T-cell (primary cell): ENCODE measurements at places on chromosomes 7 and 10.

GRCh38 chr10:132414402-132415016, 17.5 kb downstream of the PWWP2B start:
- no peak for DNase-seq

DNA sequence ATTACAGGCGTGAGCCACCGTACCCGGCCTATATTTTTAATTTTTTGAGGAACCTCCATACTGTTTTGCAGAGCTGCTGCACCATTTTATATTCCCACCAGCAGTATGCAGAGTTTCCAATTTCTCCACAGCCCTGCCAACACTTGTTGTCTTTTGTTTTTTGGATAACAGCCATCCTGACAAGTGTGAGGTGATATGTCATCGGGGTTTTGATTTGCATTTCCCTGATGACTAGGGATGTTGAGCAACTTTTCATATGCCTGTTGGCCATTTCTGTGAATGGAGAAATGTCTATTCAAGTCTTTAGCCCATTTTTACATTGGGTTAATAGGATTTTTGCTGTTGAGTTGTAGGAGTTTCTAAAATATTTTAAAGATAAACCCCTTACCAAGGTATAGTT, 22.2 kb downstream of the ENTPD7 start:
- DNase-seq: no peak

DNA sequence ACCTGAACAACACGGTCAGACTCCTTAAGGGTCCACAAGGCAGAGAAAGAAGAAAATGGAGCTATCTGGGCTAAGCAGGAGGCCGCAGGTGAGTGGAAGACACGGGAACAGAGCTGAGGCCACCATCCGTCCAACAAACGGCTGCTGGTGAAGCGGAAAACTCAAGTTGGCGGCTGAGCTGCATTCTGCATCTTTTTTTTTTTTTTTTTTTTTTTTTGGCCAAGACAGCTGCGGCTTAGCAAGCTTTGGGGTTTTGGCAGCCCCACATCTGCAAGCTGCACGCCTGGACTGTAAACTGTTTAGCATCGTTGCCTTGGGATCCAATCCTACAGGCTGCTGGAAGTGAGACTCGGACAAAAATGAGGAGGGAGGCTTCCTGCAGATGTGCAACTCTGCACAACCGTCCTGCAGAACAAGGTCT, 37.4 kb downstream of the RGS10 start:
- DNase-seq: no peak

GRCh38 chr10:3781468-3782145, 3.4 kb downstream of the KLF6 start:
- no peak for DNase-seq

DNA sequence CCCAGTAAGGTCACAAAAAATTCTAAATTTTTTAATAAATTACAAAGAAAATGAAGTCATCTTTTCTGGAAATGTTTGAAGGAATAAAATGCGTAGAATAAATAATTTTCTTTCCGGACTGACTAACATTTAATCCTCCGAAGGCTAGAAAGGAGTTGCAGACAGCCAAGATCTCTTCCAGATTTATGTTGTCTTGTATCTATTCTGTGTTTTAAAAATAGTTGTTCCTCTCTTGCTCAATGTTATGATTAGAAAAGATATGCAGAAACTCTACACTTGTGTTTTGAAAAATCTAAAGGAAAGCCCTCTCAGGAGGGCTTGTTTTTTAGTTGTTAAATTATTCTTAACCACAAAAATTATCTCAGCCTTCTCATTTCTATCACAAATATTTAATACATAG, 70.7 kb downstream of the MACC1 start:
- DNase-seq: no peak

GRCh38 chr10:84007482-84007881, 131.8 kb upstream of the GHITM start:
- DNase-seq: no peak

GRCh38 chr10:6507311-6507710, 72.8 kb downstream of the PRKCQ start:
- no peak for DNase-seq

GRCh38 chr7:19327018-19327417, 181.8 kb upstream of the FERD3L start:
- DNase-seq: no peak

- DNase-seq: no peak
These were observed 84.1 kb downstream of the VOPP1 start for GRCh38 chr7:55488216-55488615.

DNA sequence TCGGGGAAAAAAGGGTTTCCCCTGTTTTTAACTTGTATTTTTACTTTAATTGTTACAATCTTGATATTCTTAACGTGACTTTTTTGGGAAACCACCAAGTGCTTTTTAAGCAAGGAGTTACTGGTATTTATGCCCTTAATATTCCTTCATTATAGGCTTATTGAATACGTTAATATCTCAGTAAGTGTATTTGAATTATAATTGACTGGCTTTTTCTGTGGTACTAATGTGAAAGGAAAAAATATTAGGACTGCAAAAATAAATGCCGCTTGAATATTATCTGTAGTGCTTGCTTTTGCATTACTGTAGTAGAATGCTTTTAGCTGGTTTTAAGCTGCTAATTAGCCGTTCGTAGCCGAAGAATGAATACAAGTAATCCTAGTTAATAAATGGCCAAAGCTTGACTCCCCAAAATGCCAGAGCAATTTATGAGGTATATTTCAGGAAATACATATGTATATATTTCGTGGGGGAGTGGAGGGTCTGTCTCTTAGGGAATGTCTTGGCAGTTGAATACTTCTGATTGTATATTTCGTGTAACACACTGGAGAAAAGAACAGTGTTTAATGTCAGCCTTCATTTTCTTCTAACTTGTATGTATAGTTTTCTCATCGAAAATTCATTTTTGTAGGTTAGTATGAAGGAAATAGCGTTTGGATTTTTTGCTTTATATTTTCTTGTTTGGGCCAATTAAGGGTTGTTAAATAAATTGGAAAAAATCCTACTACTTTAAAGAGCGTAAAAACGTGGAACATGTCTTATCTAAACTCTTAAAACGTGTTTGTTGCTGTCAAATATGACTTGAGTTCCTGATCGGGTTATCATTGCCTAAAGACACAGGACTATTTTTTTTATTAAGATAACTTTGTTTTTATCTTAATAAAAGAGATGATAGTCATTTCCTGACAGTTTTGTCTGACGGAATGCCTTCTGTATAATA, 1.5 kb downstream of the PDCD4 start:
- DNase-seq: no peak

DNA sequence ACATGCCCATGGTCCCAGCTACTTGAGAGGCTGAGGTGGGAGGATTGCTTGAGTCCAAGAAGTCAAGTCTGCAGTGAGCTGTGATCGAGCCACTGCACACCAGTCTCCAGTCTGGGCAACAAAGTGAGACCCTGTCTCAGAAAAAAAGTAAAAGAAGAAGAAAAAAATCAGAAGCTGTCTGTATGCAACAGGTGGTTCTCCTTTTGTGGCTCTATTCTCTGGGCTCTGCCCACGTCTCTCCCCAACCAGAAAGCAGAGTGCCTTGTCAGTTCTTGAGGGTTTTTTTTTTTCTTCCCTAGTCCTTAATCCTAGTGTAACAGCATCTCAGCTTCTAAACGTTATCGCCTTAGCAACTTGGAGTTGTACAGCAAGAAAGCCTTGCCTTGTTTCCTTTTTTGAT, 89.5 kb downstream of the PRKCQ start:
- DNase-seq: no peak

DNA sequence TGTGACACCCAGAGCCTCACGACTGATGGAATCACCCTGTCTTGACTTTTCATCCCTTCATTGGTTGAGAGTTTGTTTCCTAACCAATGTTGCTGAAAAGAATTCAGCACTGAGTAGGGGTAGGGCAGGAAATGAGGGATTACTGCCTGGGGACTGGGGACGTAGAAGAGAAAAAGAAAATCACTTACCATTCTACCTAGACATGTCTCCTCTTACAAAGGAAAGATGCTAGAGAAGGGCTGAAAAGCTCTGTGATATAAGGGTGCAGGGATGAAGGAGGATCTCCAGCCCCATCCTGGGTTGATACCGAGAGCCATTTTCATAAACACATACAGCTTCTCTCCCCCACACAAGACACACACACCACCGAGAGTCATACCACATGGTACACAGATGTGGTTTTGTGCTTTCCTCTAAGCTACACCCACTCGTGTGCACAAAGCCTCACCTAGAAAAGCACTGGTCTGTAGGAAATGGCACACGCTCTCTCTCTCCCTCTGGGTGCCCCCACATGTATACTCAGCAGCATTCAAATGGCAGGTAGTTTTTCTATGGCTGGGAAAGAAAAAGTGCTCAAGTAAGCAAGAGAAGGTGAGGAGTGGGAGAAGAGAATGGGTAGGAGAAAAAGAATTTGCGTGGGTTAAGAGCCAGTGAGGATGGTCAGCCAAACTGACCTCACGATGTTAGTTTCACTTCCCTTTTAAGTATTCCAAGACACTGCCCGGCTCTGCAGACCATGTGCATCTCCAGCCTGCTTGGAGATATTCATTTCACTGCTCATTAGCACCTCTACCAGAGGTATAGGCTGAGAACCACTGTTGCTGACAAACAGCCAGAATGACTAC, 85.8 kb downstream of the CALD1 start:
- DNase-seq: no peak

DNA sequence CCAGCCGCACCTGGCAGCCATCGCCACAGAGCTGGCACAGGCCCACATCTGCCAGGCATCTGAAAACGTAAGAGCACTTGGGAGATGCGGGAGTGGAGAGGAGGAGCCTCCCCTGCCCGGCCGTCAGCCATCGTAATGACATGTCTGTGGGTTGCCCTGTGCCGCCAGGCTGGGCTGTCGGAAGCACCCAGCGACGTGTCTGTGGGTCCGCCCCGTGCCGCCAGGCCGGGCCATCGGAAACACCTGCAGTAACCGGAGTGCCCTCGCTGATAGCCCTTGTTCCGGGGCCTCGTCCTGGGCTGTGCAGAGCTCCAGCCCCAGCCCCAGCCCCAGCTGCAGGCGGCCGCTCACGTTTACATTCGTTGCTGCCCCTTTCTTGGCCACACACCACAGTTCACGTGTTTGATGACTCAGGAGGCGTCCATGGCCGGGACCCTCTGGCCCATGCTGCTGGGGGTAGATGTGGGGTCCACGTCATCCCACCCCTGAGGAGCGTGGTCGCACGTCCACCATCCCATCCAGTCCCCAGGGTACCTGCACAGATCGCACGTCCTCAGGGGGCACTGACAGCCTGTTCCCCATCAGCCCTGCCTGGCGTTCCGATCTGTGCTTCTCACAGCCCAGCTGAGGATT, 30.0 kb upstream of the PRKAR1B start:
- DNase-seq: no peak

GRCh38 chr7:28891192-28891875, 66.8 kb downstream of the TRIL start:
- no peak for DNase-seq

GRCh38 chr7:68424658-68425297, 1173.5 kb upstream of the AUTS2 start:
- DNase-seq: no peak

GRCh38 chr10:131427901-131428300, 116.4 kb upstream of the TCERG1L start:
- DNase-seq: no peak

- DNase-seq: no peak
These were observed 3.4 kb downstream of the STAM start for GRCh38 chr10:17647326-17647725.

DNA sequence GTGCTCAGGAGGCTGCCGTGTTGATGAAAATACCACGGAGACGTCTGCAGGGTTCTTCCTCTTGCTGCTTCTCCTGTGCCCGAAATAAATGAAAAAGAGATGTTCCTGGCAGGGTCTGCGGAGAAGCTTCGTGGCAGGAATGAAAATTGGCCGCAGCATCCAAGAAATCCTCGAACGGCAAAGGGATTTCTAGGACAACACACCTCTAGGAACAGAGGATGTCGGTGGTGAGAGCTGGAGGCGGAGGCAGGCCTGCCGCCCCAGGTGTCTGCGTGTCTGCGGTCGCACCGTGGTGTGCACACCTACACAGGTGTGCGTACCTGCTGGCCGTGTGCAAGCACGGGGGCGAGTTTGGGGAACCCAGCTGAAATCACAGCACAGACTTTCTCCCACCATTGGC, 43.4 kb downstream of the TMEM130 start:
- DNase-seq: no peak

DNA sequence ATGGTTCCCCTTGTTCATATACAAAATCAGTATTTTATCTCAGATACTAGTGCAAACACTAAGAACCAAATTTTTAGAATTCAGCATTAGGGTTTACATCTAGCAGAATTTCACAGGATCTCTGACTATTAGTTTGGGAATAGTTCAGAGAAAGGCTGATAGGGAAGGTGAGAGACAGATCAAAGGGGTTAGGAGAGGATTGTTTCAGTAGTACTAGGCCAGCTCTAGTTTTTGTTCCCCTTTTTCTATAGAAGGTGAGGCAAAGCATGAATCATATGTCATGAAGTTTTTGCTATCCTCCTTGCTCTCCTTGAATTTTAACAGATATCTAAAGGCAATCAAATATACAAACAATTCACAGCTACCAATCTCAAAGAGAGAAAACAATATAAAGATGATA, 26.1 kb upstream of the CTNNA3 start:
- DNase-seq: no peak

DNA sequence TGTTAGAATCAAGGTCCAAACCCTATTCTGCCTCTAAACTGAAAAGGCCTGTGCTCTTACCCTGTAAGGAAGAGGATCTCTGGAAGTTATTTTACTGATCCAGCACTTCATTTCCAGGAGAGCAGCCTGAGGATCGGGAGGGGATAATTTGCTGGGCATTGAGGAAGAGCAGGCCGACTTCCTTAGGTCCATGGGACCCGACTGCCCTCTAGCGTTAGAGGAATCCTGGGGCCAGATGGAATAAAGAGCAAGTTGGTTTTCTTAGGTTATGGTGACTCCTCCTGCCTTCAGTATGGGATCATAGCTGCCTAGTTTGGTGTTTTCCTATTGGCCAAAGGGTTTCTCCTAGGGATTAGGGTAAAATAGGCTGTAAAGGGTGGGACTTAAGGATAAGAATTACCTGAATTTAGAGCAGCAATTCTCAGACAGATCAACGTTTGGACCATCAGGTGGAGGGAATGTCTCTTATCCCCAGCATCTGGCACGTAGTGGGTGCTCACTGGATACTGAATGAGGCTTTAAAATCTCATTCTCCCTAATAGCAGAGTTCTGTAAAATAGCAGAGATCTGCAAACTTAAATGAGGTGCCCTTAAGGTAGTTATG, 40.0 kb upstream of the SORBS1 start:
- DNase-seq: no peak

DNA sequence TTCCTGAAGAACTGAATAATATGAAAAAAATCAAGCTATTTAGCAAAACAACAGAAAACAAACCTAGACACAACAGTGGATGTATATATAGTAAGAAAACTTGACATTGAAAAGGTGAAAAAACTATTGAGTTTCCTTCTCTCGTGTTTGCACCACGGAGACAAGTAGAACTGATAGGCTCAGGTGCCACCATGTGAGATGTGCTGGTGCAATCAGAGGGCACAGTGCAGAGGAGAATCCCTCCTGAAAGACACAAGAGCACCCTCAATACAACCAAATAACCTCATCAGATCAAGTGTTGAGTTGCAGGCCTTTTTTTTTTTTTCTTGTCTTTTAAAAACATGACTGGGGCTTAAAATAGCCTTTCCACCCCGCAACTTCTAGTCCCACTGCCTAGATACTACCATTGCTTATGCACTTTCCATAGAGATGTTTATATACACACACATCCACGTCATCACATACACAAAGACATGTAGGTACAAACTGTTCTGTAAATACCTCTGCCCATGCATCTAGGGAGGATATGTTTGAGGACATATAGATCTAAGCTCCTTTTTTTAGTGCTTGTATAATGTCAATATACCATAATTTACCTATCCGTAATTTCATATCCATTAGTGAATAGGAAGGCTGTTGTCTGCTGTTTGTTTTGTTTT, 54.1 kb downstream of the UBE2H start:
- no peak for DNase-seq
